ENCODE measurements at places on chromosomes 7 and 10. TPM values are rescaled to one million over a fixed set of nuclear protein-coding genes. Genes with fewer than 3 reads are reported as not detected.

DNA sequence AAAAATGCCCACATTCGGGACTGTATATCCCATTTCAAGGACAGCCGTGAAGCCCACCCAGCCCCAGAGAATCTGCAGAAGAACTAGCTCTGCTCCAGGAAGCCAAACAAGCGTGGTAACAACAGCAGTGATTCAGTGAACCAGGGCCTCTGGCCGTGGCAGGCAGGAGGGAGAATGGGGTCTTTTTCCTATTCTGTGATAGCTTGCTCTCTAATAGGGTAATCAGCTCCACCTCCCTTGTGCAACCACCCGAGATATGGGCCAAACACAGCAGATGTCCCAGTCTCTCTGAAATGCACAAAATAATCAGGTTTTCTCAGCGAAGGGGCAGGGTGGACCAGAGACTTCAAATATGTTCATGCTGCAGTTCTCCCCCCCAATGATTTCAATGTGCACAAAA lies 35.8 kb downstream of the CHST15 start:
- no peaks in the 10 kb centered on the region for H3K36me3 ChIP-seq
- H3K4me3 ChIP-seq, result no peak overlapping the region
- no peaks in the 10 kb centered on the region for H3K27me3 ChIP-seq
- DNase-seq, result no peak

CNNM1 gene
- total RNA-seq, result 0.88 TPM

ANKRD7 gene
- total RNA-seq, result not detected

KCNIP2 gene
- 11.9 TPM for total RNA-seq

GGCT gene
- total RNA-seq, result 59.6 TPM
